ENCODE measurements at places on chromosomes 2 and 18. TPM values are rescaled to one million over a fixed set of nuclear protein-coding genes. Genes with fewer than 3 reads are reported as not detected.
A peak's percentile ranks its signal among the peaks of the same experiment; 100 is the strongest.

Gene EGR4
- not detected for total RNA-seq

Gene ORMDL1
- 39.8 TPM for total RNA-seq

Gene MAP3K19
- not detected for total RNA-seq

Gene WNT10A
- total RNA-seq, result 2.8 TPM

GRCh38 chr2:120404941-120405758, 59.2 kb downstream of the INHBB start:
- DNase-seq, result no peak

DNA sequence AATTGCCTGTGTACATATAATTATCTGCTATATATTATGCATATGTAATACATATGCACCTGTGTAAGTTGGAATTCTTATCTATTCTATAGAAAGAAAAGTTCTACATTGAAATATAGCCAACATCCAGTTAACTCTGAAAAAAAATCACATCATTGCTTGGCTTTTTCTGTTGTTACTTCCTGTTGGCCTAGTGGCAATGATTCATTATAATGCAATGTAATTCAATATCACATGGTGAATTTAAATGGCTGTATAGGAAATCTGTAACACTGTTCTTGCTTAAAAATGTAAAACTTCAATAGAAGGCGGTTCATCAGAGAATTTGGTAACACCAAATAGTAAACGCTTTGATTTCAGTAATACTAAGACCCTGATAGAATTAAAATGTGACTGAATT, 44.5 kb upstream of the MAP4K3 start:
- DNase-seq, result peak; percentile 37

- no peak for DNase-seq
Observed at GRCh38 chr2:47073641-47074040, 81.5 kb downstream of the STPG4 start.

DNA sequence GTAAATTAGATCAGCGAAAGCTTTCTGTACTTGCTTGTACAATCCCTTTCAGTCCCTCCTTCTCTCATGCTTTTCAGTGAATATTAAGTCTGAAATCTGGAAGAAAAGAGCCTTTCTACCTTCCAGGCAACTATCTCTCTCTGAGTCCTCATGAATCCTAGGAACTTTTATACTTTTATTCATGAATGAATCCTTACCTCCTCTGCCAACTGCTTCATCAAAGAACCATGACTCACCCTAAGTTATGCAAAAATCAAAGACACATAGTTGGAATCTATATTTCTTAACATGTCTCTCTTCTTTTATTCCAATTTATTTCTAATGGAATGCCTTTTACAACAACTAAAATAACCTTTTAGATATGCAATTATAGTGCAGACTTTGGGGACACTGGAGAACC, 394.2 kb downstream of the CLIP4 start:
- no peak for DNase-seq

DNA sequence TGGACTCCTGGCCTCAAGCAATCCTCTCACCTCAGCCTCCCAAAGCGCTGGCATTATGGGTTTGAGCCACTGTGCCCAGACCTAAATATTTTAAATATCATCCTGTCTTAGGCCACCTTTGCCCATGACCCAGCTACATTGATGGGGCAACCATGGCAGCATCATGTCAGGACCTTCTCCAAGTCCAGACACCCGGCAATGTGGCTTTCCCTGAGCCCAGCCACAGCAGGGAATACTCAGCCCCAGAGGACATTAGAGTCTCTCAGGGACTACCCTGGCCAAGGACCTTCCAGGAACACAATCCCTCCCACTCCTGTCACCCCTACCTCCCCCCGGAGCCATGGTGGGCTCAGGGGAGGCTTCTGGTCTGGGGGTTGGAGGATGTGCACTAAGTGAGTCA, 72.8 kb downstream of the SMAD7 start:
- no peak for DNase-seq

DNA sequence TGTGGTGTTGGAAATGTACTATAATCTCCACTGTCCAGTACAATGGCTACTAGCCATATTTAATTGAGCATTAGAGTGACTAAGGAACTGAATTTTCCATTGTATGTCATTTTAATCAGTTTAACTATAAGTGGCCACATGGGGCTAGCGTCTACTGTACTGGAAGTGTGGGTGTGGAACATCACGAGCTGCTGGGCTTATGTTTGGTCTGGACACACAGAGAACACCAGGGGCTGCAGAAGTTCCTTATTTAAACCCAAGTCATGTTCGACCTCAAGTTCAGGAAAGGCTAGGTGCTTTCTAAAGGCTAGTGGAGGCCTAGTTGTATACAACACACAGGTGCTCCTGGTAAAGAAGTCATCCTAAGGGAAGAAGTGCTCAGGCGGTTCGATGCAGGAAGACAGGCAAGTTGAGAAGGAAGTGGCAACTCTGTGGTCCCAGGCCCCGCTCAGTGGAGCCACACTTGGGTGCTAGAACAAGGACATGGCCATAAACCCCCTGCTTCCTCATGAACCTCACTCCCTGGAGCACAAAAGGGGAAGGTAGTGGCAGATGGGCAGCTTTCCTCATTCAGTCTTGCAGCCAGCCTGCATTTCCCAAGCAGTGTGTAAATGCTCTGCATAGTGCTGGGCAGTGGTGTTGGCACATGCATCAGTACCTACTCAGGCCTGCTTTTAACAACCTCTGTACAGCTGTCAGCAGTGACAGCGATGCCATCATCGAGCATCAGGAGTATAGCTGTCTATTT, 13.3 kb downstream of the LGALSL start:
- DNase-seq, result no peak

DNA sequence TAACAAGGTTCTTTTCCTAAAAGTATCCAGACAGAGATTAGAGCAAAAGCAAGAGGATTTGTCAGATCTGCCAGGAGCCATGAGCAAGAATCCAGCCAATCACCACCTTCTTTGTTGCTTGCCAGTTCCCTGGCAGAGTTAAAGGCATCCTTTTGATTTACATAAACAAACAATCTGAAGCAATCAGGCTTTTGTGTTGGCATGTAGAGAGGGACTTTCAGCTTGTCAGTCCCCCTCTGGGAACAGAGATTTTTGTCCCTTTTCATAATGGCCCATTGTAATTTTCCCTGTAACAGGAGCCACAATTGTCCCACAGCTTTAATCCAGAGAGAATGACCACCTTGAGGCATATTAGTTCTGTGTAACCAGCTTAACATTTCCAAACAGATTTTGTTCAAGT, at the start of gene ERMN:
Gene ERMN (minus strand): TSS at position 39 of the 400 bp plus-strand sequence. CDS start 182 bp downstream, outside the sequence.
- no peak for DNase-seq

GRCh38 chr2:218858138-218858445, 1.5 kb upstream of the WNT6 start:
- no peak for DNase-seq

- DNase-seq, result no peak
Observed at GRCh38 chr2:83650898-83651297, 808.2 kb downstream of the SUCLG1 start.

DNA sequence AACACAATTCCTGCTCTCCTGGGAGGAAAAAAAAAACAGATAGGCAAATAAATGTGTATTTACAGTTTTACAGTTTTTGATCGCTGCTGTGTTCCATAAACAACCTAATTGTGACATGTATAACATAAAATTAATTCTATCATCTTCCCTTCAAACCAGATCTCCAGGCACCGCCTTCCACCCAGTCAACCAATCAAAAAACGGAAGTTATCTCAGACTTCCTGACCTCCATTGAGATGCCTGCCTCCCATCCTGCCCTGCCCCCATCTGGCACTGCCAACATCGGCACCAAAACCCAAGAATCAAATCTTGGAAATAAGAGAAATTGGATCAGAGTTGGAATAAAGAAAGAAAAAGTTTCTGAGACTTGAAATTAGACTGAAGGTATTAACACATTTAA, 3.1 kb upstream of the RIOK3 start:
- no peak for DNase-seq

DNA sequence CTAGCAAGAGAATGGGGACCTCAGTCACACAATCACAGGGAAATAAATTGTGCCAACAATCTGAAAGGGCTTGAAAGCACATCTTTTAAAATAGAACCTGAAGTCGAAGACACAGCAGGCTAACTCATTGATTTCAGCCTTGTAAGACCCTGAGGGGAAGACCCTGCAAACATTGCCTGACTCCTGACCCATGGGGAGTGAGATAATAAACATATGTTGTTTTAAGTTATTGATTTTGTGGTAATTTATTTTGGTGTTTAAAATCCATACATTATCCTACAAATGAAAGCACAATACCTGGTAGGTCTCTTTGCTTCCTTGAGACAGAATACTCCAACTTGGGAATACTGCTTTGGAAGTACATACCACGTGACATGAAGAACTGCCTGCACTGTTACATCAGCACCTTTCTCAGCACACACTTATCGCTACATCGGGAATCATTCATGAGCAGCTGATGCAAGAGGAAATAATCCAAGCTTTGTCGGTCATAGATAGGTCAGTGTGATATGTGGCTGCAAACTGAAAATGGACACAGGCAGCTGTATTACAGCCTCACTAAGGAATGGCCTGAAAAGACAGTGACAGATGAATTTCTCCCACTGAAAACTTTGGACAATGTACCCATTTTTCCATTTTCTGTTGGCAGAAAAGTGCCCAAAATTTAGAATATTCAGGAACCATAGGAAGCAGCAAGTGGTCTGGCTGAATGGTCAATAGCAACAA, 494.5 kb upstream of the MAP2 start:
- no peak for DNase-seq

- DNase-seq, result no peak
Observed at GRCh38 chr2:110997331-110998045, 123.2 kb upstream of the BCL2L11 start.

All from foreskin keratinocyte (primary cell).